Gastroesophageal sphincter (tissue), 4 donors: ENCODE measurements at places on chromosomes 2 and 18. TPM values are rescaled to one million over a fixed set of nuclear protein-coding genes. Genes with fewer than 3 reads are reported as not detected.

DNA sequence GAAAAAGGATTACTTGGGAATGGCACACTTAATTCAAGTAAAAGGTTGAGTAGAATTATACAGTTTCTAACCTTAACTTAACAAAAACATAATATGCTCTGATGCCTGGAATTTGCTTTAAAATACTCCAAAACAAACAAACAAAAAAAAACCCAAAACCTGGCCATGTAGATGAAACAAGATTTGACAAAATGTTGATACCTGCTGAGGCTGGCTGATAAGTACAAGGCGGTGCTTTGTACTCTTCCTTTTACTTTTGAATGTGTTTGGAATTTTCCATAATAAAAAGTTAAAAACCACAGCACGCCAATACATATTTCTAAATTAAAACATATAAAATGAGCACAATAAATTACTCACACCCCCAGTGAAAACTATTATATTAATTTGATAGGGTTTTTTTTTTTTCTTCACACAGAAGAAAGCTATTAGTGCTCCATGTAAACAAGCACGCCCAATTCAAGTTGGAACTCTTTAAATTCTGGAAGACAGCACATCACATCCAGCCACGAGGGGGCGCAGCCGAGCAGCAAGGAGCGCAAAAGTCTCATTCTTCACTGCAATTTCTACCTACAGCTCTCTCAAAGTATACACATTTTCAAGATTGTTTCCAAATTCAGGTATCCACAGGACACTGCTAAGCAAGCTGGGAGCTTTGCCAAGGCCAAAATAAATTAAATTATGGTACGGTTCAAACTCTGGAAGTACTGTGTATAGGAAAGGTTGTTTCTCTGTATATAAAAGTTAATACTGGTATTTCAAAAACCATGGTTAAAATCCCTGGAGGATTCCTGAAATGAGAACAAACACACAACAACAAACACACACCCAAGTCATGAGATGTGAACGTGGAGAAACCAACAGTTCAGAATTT, 7.5 kb downstream of the SERTAD2 start:
- ATAC-seq = no peak

- peak; percentile 50 for ATAC-seq
Observed at GRCh38 chr18:9741793-9742523, 33.9 kb downstream of the RAB31 start.

The ADAM23 gene
- total RNA-seq = 3.4 TPM

The METAP1D gene
- 5.6 TPM for total RNA-seq

The C2orf72 gene
- not detected for total RNA-seq

The CSRNP3 gene
- total RNA-seq = 2.5 TPM

The CPLX4 gene
- total RNA-seq = not detected

DNA sequence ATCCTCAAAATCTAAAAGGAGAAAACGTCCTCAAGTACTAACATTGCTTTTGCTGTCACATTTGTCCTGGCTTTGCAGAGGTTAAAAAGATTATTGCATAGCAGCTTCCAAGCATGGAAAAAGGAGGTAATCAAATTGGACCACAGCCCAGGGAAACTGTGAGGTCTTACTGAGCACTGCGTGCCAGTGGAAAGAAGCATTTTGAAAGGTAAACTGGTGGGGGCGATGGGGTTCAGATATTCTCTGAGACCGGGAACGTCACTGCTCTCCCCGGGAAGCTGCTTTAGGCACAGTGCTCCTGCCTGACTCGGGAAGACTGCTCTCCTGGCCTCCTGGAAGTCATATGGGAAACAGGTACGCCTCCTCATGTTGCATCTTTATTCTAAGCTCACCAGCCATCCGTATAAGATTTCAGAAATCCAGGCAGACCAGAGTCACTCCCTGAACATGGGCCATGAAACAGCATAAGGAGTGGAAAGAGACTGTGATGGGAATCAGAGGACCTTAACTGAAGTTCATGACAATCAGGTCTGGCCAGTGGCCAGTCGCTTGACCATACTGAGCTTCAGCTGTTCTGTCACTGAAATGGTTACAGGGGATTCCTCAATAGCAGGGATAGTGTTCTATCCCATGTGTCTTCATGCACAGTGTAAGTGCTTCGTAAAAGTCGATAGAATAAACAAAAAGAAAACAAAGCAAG, 284.1 kb downstream of the TRIB2 start:
- ATAC-seq = no peak

DNA sequence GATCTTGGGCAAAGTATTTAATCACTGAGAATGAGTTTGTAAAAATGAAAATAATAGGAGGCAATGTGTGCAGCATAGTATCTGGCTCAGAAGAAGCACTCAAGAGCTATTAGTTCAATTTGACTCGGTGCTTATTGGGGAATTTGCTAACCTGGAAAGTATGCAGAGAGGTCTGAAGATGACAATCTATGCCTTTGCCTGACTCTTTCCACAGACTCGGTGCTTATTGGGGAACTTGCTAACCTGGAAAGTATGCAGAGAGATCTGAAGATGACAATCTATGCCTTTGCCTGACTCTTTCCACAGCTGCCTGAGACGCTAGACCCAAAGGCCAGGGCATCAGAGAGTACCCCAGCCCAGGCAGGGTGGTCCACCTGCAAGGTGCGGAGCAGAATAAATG, 12.2 kb upstream of the SH3BP4 start:
- ATAC-seq = no peak

The DYSF gene
- 14.0 TPM for total RNA-seq

DNA sequence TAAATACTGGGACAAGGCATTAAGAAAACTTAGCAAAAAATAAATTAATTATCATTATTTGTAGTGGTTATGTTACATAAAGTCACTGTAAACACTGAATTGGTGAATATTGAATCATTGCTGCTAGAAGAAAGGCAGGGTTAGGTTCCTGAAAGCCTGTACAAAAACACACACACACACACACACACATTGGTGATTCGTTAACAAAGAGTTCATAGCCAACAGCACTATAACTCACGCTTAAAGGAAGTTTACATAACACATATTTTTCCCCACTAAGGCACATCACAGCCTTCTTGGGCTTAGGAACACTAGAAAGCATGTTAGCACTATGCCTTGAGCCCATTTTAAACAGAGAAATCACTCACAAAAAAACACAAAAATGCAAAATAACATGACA, 690.0 kb upstream of the PIK3C3 start:
- ATAC-seq = no peak

DNA sequence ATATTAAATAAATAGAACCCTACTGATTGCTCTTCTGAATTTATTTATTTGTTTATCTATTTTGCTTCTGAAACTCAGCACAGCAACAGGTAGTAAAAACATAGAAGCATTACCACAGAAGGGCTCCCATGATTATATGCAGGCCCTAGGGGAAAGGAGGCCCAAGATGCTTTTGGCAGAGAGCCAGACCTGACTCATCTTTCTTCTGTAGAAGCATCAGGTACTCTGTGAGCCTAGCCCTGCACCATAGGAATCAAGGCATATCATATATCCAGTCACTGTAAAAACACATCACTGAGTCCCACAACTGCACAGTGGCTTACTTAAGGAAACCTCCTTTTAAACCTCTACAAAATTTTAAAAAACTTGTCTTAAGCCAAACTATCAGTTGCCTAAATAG, 1.8 kb downstream of the SCN9A start:
- ATAC-seq = no peak

The AP1S3 gene
- 0.54 TPM for total RNA-seq

DNA sequence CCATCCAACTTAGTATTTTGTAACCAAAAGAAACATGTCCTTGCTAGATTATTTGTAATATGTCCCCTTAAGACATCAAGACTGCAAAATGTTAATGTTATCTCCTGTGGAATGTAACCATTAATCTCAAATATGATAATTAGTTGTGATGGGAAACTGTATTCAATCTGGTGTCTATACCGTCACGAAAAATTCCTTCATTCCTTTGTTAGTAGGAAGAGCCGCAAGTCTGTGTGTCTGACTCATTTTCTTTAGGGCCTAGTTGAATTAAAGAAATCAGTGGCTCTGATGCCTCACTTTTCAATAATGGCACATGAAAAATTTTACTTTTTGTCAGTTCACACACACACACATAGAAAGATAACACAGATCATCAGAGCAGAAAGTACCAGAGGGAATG, 127.1 kb upstream of the CHAC2 start:
- ATAC-seq = no peak

DNA sequence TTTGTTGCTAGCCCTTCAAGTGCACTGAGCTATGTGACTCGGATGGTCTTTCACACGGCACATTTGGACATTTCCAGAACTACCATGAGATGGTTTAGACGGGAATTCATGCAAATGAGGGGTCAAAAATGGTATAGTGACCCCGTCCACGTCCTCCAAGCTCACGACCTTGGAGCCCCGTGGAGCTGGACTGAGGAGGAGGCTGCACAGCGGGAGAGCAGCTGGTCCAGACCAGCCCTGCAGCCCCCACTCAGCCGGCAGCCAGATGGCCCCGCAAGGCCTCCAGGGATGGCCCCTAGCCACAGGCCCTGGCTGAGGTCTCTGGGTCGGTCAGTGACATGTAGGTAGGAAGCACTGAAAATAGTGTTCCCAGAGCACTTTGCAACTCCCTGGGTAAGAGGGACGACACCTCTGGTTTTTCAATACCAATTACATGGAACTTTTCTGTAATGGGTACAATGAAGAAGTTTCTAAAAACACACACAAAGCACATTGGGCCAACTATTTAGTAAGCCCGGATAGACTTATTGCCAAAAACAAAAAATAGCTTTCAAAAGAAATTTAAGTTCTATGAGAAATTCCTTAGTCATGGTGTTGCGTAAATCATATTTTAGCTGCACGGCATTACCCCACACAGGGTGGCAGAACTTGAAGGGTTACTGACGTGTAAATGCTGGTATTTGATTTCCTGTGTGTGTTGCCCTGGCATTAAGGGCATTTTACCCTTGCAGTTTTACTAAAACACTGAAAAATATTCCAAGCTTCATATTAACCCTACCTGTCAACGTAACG, 88.8 kb downstream of the EPAS1 start:
- no peak for ATAC-seq

GRCh38 chr18:44548291-44549221, 132.1 kb upstream of the SETBP1 start:
- peak; percentile 41 for ATAC-seq

GRCh38 chr2:7052404-7052803, 135.2 kb downstream of the RNF144A start:
- ATAC-seq = no peak

- ATAC-seq = no peak
Observed at GRCh38 chr18:459814-460593, 40.5 kb downstream of the COLEC12 start.

GRCh38 chr18:62663731-62664336, 51.5 kb upstream of the PHLPP1 start:
- no peak for ATAC-seq

DNA sequence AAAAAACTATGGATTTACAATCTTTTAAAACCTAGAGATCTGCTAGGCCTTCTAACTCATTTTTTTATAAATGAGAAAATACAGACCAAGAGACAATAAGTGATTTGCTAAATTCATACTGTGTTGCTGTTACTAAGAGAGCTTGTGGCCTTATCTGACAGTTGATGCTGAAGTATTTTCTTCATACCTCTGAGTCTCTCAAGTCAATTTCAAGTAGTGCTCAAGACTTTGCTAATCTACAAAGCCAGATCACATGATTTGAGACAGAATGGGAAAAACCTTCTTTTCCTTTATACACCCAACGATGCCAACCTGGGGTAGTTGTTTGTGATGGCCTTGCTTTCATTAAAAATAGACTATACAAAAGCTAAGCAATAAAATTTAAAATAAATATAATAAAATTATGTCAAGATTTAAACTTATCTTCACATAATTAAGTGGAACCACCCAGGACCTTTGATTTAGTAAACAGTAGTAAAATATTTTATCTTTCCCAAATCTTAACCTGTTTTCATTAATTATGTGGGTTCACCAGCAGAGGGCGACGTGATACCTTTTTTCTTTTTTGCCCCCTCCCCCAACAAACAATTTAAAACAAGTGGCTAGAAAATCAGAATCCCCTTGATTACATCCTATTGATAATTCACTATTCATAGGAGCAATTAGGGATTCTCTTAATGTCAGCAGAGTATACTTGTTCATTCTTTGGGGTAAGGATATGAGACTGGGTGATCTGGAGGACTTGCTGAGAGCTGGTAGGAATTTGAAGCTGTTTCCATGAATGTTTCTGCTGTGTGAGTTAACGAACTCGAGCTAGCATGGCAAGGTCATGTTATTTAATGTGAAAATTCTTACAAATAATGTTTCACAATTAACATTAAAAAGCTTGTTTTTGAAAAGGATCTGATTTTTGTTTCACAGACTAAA, 49.6 kb upstream of the SLC5A7 start:
- no peak for ATAC-seq

GRCh38 chr2:163626639-163627109, 109.1 kb downstream of the FIGN start:
- no peak for ATAC-seq

The TIMM21 gene
- 38.3 TPM for total RNA-seq

GRCh38 chr2:10400568-10400977, 47.6 kb downstream of the ODC1 start:
- peak; percentile 37 for ATAC-seq

DNA sequence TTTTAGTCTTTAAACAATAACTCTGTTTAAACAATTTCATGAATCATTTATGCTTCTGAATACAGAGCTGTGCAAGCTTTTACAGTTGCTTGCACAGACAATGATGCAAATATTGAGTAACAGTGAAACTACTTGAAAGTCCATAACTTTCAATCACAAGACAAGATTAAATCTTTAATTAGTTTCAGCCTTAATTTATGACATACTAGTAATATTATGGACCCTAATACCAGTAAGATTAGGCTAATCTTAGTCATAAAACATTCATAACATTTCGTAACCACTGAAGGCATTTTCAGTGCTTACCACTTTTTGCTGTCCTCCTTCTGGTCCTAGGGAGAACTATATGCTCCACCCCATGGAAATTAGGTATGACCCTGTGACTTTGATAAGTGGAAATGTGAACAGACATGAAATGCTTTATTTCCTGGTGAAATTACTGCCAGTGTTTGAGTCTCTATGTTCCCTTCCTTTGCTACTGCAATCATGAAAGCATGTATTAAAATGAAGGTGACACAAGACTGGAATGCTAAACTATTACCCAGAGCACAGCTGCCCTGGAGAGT, 1.8 kb upstream of the COBLL1 start:
- no peak for ATAC-seq

DNA sequence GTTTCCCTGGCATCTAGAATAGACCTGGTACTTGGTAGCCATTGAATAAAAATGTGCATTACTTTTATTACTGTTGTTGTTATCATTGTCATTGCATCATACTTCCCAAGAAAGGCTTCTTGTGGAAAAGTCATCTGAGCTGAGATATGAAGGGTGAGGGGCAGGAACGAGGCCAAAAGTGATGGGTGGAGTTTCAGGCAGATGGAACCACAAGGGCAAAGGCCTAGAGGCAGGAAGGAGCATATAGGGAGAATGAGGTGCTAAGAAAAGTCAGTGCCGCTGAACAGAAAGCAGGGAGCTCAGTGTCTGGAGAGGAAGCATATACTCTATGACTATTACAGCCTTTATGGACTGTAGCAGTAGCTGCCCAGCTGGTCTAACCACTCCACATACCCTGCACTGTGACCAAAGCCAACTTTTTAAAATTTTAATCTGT, 219.3 kb downstream of the SPP2 start:
- no peak for ATAC-seq

GRCh38 chr2:30862054-30862651, 54.9 kb upstream of the CAPN13 start:
- no peak for ATAC-seq
